ENCODE measurements at places on chromosomes 6 and 20.
A peak's percentile ranks its signal among the peaks of the same experiment; 100 is the strongest.

DNA sequence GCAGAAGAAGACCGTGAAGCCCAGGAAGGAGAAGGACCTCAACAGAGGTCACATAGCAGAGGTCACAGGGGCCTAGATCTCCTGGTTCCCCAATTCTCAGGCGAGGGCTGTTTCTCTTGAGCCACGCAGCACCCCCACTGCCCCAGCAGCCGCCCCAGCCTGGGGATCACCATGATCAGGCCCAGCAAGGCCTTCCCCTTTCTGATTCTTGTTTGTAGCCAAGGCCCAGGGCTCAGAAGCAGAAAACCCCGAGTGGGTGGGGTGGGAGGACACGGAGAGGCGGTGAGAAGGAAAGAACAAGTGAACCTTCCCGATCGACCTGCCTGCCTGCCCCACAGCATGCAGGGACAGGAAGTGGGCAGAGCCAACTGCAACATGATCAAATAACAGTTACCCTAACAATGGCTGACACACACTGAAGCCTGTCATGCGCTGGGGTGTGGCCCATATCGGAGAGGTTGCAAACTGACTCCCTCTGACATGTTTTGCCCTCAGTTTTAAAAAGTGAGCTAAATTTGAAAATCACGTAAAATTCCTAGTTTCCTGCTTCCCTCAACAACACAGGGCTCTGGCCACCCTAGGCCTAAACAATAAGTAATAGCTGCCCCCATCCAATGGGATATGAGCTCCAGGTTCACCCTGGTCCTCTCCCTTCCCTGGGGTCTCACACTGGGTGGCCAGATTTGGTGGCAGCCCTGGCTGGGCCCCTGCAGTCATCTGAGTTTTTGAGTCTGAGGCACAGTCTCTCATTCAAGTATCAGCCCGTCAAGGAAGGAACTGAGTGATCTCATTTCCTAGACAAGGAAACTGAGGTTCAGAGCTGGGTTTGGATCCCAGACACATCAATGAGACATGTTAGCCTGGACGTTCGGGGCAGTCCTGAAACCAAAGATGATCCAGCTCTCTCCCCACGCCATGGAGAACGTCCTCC is 6.5 kb downstream of the PEDS1 start:
- no peak for DNase-seq

DNA sequence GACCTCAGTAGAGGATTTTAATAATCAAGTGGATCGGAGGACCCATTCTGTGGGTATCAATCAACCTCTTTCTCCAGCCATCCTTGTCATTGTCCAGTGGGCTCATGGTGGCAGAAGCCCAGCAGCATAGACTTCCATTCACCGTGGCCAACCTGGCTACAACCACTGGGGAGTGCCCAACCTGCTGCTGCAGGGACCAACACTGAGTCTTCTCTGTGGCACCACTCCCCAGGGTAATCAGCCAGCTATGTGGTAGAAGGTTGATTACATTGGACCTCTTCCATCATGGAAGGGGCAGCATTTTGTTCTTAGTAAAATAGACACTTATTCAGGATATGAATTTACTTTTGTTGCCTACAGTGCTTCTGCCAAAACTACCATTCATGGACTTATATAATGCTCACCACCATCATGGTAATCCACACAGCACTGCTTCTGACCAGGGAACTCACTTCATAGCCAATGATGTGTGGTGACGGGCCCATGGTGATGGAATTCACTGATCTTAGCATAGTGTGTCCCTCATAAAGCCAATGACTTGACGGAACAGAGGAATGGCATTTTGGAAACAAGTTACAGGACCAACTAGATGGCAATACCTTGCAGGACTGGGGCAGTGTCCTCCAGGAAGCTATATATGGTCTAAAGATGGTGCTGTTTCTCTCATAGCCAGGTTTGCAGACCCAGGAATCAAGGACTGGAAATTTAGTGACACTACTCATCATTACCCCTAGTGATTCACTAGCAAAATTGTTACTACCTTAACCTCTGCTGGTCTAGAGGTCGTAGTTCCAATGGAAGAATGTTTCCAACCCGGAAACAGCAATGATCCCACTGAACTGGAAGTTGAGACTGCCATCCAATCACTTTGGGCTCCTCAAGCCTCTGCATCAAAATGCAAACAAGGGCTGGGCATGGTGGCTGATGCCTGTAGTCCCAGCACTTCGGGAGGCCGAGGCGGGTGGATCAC is 7.6 kb downstream of the CD24 start:
- no peak for DNase-seq

GRCh38 chr6:9583753-9584352 is 831.0 kb downstream of the TFAP2A start:
- DNase-seq = no peak

- no peak for DNase-seq
These were observed 425.5 kb downstream of the BCKDHB start for GRCh38 chr6:80531681-80532619.

GRCh38 chr20:62515280-62515679 is 39.5 kb upstream of the GATA5 start:
- DNase-seq = no peak

- DNase-seq = no peak
These were observed 11.6 kb downstream of the TMEM30A start for GRCh38 chr6:75273009-75273408.

- peak; percentile 47 for DNase-seq
These were observed 252.8 kb downstream of the TMEM242 start for GRCh38 chr6:157070403-157071107.

DNA sequence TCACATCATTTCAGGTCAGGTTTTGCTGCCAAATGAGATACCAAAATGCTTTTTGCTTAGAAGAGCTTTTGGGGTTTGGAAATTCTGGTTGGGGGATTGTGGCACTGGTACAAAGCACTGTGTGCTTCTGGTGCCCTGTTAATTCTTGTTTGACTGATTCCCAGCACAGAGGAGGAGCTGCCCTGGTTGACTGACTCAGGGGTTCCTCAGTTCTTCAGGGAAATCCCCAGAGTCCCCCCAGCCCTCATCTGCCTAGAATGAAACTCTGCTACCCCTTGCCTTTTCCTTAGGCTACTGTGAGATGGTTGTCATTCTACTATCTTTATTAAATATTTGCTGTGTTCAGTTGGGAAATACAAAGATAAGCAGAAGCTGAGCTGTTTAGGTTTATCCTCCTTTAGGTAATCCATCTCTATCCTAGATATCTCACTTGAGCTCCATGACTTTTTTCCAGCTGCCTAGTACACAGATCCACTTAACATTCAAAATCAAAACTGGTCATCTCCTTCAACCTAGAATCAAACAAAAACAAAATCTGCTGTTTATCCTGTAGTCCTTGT is 24.9 kb upstream of the TSPYL1 start:
- no peak for DNase-seq

GRCh38 chr6:54921891-54922290 is 75.3 kb downstream of the FAM83B start:
- no peak for DNase-seq

- DNase-seq = no peak
These were observed 16.3 kb downstream of the LAMA5 start for GRCh38 chr20:62350629-62351422.

GRCh38 chr20:2658414-2659354 is 5.3 kb downstream of the IDH3B start:
- no peak for DNase-seq

DNA sequence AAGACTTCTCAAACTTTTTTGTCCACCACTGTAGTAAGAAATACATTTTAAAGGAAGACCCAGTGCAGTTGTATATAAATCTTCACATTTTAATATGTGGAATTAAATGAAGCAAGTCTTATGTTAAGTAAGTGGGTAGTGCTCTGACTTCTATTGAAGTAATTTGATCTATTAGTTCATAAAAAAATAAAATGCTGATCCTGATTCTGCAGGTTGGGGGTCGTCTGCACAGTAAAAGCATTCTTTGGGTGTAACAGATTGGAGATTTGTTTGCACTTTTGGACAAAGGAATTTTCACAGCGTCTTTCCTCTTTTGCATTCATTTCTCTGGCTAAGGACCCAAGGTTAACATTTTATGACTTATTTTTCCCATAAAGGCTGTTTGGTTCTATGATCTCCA is 106.8 kb downstream of the RNF144B start:
- DNase-seq = no peak

Data from AG20443 (cell line).